ENCODE measurements at places on chromosomes 16 and 17.

GRCh38 chr17:43396491-43397060 is 2.2 kb upstream of the ARL4D start:
- DNase-seq, result no peak

GRCh38 chr17:29929006-29929532 is 959 bp downstream of the SSH2 start:
- no peak for DNase-seq

DNA sequence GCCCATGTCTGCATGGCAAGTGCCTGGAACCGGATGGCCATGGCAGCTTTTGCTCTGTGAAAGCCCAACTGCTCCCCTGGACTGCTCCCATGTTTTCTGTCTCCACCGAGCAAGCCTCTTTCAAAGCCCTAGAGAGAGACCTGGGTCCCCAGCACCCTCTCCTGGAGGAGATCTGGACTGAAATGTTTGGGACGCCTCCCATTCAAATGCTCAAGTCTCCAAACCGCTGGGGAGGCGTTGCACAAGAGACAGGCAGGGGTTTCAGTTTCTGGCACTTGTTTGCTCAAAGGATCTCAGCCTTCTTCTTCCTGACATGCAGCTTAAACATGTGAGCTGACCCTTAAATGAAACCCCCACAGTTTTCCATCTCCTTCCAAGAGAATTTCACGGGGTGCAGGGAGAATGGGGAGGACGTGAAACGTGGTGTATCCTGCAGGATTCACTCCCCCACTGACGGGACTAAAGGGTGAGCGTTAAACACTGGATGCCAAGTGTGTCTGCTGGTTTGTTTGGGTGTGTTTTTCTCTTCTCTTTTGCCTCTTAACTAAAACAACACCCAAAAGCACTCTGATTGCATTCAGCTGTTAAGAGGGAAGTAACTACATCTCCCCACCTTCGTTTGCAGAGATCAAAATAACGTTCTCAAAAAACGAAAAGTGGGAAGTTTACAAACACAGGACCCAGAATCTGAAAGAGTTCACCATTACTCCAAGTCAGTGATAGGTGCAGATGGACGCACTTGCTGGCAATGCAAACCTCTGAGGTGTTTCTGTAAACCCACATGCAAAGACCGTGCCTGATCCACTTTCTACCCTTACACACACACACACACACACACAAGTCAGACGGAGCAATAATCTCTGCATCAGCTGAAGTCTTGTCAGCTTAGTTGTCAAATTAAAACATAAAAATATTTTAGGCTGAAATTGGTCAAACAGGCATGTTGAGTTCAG is 256.9 kb downstream of the C16orf95 start:
- no peak for DNase-seq

GRCh38 chr16:87698676-87699199 is 67.0 kb downstream of the KLHDC4 start:
- no peak for DNase-seq

GRCh38 chr16:11059588-11059987 is 115.2 kb downstream of the CLEC16A start:
- no peak for DNase-seq

DNA sequence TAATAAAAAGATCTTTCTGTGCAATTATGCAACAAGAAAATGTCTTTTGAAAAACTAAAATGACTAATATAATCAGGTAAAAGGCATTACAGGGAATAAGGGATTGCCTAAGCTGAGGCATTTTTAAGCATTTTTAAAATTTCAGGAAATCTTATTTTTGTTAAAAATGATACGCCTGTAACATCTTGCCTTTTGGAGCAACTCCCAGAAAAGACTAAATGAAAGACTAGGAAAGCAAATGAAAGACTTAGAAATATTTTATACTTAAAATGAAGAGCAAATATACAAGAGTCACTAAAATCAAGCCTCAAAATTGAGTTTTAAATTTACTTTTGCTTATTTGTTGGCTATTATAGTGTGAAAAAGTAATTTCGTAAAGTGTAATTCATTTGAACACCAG is 55.8 kb downstream of the DUSP14 start:
- no peak for DNase-seq

GRCh38 chr16:83116274-83116892 is 489.6 kb downstream of the CDH13 start:
- no peak for DNase-seq

DNA sequence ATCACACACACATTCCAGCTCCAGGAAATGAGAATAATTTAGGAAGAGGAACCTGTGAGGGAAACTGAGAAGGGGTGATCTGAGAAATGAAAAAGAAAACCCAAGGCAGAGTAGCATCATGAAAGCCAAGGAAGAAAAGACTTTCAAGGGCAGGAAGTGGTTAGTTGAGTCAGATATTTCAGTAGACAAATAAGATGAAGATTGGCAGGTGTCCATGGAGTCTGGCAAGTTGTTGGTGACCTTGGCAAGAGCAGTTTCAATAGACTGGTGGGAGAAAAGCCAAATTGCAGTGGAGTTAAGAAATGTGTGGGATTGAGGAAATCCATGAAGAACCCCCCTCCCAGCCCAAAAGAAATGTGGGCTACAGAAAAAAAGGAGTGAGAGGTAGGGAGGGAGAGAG is 10.7 kb downstream of the GNAO1 start:
- no peak for DNase-seq

DNA sequence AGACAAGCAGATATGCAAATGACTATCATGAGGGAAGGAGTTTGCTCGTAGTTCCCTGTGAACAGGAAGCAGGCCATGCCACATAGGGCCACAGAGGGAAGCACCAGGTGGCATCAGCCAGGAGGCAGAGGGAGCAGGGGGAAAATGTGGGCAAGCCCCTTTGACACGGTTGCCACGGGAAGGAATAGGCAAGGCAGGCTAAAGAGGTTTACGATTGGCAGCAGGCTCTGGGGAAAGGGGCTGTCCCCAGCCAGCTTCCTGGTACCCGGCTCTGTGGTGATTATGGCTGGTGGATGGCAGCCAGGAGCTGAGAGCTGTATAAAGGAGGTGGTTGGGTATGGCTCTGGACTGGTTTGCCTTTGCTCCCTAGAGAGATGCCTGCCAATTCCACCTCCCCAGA is 848 bp downstream of the CES3 start:
- no peak for DNase-seq

GRCh38 chr17:51853857-51854256 is 304.7 kb downstream of the CA10 start:
- no peak for DNase-seq

DNA sequence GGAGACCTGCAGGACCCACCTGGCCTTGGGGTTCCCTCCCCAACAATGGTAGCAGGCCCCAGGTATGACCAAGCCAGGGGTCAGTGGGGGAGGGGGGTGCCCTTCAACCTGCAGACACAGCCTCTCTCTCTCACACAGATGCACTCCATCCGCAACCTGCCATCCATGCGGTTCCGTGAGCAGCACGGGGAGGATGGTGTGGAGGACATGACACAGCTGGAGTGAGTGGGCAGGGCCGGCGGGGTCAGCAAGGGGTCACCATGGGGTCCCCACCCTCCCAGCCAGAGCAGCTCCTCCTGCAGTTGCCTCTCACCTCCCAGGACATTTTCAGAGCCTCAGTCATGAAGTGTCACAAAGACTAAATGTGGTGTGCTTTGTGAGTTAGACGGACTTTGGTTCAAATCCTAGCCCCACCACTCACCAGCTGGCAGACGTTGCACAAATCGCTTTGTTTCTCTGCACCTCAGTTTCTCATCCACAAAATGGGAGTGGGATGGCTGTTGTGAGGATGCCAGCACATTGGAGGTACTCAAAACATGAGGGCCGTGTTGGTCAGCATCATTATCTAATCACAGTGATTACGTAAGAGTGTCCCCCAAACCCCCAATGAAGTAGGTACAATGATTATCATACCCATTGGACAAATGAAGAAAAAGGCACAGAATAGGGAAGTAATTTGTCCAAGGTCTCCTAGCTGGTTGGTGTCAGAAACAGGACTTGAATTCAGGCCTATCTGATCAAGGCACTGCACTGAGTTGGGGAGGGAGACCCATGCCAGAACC is 16.0 kb downstream of the MYO15A start:
- DNase-seq, result no peak

DNA sequence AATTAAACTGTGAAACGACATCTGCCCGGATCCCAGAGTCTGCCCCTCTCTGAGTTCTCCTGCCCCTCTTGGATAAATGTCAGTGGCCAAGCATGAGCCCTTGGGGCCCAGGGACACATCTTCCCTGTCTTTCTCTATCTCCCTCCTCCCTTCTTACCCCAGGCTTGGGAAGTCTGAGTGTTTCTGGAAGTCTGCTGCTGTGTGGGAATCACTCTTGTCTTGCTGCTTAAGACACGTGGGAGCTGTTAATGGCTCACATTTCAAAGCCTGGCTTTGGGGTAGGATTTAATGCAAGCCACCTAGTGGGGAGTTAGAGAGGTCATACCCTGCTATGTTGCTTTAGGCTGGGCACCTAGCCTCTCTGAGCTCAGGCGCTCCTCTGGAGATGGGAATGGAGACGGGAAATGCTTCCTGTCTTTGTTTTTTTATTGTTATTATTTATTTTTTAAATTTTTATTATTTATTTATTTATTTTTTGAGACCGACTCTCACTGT is 218.5 kb upstream of the CIBAR2 start:
- no peak for DNase-seq

GRCh38 chr16:72457243-72457940 is 285.4 kb upstream of the PMFBP1 start:
- DNase-seq, result no peak

DNA sequence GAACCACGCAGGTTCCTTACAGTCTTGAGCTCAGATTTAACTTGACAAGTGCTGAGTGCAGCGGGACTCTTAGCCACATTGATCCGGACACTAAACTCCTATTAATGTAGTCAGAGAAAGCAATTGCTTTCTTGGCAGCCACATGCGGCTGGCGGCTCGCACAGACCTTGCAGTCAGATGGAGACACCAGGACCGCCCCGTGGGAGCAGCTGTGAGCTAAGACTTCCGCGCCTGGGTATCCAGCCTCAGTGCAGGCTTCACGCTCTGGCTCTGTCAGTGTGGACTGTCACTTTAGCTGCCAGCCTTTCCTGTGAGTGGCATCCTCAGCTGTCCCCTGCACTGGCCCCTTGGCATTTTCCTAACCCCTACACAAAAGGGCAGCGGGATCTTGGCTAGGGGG is 80.9 kb upstream of the NLRP1 start:
- no peak for DNase-seq

DNA sequence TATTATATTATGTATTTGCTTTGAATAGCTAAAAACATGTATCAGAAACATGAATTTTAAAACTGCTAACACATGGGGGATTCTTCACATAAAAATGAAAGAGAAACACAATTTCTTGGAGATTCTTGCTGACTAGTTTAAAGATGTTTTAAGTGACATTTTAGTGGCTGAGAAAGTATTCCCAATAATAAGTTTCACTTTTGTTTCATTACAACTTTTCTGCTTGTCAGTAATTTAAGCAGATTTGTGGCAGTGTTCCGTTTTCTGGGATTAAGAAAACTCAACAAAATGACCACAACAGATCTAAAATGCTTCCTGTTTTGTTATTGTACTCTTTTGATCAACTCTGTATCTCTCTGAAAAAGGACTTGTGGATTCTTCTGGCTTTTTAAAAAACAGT is 75.9 kb downstream of the NLK start:
- no peak for DNase-seq

Measured in activated gamma-delta T cell (primary cell).